Chondrocyte (in vitro differentiated cells): ENCODE measurements at places on chromosomes 13 and 19. TPM values are rescaled to one million over a fixed set of nuclear protein-coding genes. Genes with fewer than 3 reads are reported as not detected.

DNA sequence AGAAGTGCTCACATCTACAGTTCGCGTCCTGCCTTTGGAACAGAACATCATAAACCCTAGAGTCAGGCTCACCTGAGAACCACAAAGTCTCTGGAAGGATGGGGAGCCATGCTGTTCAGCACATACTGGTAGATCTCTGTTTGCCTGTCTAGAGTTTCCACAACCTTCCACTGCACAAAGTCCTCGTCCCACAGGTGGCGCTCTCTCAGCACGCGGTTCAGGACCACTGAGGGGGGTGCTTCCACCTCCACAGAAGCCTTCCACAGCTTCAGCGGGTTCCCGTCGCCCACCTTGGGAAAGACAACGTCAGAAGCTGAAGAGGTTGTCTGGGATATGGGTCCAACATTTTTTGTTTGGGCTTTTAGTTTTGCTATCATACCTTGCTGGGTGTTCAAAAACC, 93.6 kb downstream of the KL start:
- DNase-seq = no peak

- no peak for DNase-seq
Observed at GRCh38 chr13:110113284-110113764, 193.6 kb downstream of the COL4A1 start.

DNA sequence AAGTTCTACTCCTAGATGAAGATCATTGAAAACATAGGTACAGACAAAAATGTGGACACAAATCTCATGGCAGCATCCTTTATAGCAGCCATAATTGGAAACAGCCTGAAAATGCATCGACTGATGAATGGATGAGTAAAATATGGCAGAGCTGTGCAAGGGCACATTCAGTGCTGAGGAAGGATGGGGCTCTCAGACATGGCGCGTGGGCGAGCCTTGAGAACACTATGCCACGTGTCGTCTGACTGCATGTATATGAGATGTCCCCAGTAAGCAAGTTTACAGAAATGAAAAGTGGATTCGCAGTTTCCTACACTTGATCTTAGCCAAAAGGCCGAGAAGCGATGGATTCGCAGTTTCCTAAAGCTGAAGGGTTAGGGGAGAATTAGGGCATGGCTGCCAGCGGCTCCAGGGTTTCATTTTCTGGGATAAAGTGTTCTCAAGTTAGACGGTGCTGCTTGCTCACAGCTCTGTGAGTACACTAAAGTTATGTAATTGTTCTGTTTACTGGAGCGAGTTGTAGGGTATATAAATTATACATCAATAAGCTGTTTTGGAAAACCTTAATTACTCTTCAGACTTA, 78.0 kb downstream of the RAB20 start:
- DNase-seq = peak; percentile 37

GRCh38 chr13:48000559-48001113, 437 bp downstream of the SUCLA2 start:
- no peak for DNase-seq

- DNase-seq = no peak
Observed at GRCh38 chr19:47022140-47022536, 2.5 kb downstream of the NPAS1 start.

DNA sequence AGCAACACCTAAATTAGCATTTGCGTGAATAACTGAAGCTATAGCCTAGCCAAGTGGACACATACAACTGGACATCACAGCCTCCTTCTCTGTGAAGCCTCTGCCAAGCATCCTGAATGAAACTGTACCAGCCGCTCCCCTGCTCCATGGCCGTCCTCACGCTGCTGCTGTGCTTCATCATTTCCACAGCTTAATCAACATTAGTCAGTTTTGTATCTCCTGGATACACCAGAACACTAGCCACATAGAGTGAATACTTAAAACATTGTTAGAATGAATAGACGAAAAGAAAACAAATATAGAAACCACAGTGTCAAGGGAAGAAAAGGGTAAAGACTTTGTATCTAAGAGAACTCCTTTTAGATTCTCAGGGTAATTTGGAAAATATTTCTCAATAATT, 1526.9 kb downstream of the EFNB2 start:
- no peak for DNase-seq

DNA sequence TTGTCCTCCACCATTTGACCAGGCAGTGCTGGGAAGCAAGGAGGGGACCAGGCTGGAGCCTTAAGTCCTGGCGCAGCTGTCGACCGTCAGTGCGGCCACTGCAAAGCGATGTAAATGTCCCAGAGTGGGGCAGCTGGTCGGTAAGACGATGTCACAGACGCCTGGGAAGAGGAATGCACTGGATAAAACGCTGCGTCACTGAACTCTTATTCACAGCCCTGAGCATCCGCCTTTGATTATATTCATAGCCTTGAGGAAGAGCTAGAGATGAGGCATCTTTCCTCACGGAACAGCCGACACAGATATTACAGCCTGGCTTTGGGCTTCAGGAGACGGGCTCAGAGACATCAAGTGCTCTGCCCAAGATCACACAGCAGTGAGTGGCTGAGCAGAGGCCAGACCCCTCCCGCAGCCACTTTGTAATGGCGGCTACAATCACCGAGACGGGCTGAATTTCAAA, 17.6 kb upstream of the TUBGCP3 start:
- no peak for DNase-seq

DNA sequence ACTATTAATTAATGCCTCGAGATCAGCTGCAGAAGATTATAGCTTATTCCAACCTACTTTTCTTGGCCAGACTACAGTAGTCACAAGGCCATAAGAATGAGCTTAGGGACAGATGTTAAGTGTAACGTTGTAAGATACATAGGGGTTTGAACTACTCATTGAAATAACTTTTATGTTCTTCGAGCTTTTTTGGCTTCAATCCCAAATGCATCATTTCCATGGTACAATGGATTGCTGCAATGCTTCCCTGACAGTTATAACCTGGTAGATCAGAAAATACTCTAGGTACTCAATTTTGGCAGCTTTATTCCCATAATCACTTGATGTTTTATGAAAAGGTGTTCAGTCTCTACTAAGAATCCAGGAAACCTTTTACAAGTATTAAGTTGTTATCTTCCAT, 2216.7 kb upstream of the PCDH20 start:
- no peak for DNase-seq

DNA sequence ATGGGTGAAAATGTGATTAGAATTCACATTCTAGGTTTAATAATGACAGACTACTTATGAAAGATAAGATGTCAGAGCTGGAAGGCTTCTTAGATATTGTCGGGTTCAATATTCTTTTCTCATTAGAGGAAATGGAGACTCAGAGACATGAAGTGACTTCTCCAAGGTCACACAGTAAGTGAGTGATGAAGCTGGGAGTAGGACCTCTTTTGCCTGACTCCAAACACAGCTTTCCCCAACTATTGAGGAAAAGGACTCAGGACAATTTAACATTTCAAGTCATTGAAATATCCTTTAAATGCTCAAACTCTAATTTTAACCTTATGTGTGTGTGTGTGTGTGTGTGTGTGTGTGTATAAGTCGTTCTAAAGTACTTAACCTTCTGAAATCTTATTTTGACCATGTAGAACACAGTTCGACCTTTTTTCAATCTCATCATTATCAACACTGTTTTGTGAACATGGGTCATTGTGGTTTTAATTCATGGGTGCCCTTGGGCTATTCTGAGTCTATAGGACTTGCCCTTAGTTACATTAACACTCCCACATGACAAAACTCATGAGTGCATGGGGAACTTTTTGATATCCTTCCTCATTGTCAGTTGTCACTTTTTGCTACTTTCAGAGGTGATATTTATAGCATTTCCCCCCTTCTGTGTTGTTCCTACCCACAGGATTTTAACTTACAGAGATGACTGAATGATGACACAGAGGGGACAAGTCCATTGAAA, 53.0 kb downstream of the LRCH1 start:
- DNase-seq = no peak

DNA sequence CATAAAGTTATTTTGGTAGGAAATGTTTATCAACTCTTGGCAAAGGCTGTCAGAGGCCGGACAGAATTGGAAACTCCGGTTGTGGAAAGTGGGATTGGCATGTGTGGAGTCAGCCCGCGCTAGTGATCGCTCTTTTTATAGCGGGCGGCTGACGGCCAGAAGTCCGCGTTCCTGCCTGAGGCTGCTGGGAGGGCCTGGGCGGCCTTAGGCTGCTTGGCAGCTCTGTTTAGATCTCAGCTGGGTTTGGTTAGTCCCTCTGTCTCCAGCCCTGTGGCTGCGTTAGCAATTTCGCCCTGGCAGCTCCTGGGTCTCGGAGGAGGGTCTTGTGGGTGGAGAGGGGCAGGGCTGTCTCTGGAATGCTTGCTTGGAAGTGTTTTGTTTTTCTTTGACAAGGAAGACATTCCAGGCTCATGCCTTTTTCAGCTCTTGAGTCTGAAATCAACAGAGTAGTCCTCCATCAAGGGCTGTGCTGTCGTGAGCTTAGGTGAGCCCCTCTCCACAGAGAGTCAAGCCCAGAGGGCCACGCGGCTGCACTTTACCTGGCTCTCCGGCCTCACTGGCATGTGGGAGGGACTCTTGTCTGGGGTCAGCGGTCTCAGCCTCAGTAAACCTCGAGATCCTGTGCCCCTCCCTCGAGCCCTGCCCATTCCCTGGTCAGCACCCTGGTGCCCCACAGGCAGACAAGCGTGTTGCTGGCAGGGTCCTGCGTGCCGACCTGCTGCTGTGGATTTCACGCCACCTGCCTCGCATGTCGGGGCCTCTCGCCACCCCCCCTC, 22.5 kb downstream of the DOT1L start:
- peak; percentile 96 for DNase-seq

DNA sequence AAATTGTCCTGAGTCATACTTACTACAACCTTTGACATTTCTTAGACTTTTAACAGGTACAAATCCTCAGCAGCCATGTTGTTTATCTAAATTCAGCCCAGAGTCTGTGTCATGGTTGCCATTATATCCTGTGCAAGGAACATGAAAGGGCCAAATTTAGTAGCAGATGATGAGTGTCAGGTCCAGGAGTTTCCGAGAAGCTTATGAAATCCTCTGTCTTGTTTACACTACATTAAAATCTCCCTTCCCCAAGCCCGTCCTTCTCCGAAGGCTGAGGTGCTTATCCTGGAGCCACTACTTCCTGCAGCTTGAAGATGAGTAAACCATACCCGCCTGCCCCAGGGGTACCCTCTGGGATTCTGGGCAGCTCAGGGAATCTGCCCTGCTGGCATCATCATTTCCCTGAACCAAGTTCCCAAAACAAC, 102.6 kb upstream of the SERP2 start:
- DNase-seq = no peak

DNA sequence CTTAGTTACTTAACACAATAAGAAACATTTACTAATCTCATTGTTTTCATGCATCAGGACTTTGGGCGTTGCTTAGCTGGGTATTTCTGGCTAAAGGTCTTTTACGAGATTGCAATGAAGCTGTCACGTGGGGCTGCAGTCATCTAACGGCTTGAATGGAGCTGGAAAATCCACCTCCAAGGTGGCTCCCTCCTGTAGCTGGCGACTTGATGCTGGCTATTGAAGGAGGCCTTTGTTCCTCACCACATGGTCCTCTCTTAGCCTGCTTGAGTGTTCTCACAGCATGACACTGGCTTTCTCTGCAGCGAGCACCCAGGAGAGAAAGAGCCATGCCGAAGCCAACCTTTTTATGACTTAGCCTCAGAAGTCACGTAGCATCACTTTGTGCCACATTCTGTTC, 92.0 kb downstream of the NHLRC3 start:
- no peak for DNase-seq

DNA sequence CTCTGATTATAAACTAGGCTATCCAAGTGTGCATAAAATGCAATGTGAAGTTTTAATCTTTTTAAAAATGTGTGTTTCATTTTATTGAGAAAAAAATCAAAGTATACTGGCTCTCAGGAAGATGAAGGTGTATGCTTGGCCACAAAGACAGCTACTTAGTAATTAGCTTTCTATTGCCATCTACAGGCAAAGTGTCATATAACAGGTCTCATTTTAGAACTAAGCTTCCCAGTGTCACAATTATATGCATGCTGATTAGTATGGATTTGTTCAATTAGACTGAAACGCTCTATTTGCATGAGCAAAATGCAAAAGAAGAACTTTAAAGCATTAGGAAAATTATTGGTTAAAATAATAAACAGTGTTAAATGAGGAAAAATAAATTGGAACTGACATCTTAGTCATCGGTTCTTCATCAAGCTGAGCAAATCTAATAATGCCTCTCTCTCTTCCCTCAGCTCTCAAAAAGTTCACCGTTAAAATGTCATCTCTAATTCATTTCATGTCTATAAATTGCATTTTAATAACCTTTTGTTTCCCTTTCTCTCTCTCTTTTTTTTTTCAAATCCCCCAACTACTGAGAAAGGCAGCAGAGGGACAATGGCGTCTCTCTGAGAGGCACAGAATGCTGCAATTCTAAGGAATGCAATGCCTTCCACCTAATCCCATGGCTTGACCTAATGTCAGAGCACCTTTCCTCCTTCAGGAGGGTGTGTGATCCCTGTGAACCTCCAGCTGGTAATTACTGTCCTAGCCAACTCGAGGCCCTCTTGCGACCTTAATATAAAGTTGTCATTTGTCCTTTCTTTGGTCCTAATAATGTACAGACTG, 313.1 kb upstream of the MAB21L1 start:
- DNase-seq = no peak

- DNase-seq = no peak
Observed at GRCh38 chr13:30006246-30006645, 155.8 kb upstream of the UBL3 start.

- DNase-seq = no peak
Observed at GRCh38 chr19:33687481-33688170, 65.9 kb downstream of the CHST8 start.

DNA sequence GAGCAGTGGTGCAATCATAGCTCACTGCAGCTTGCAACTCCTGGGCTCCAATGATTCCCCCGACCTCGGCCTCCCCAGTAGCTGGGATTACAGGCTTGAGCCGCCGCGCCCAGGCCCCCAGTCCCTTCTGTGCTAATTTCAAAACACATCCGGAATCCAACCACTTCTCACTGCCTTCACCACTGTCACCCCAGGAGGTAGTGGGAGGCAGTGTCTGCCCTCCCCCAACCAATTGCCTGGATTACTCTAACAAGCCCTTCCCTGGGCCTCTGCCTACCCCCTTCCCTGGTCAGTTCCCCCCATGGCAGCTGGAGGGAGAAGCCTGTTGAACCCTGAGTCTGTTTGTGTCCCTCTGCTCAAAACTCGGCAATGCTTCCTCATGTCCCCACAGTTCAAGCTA, 2.3 kb downstream of the PRAM1 start:
- DNase-seq = no peak

DNA sequence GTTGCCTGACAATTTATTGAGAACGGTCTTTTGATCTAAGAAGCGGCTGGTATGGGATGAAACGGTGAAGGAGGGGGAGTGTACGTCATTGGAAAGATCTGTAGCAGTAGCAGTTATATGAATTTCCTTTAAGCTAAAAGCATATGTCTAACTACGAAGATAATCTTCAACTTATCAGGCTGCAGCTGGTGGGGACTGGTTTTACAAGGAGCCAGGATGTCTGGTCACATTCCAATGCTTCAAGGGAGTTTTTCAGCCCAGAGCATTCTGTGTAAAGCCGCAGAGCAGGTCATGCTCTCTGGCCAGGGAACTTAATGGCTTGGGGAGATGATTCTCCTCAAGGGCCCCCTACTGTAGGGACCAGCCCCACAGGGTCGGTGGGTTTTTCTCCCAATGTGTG, 29.2 kb downstream of the CLEC4M start:
- DNase-seq = no peak

- DNase-seq = no peak
Observed at GRCh38 chr13:79187917-79188690, 218.0 kb downstream of the RBM26 start.

Gene GNA15
- not detected in 3 replicates for total RNA-seq

Gene VSIG10L
- total RNA-seq = 4.9 to 5.5 TPM (median 5.4 TPM) in 3 replicates

Gene TUBA3C
- total RNA-seq = not detected in 3 replicates

Gene PGLYRP1
- total RNA-seq = not detected in 3 replicates
